ENCODE measurements at places on chromosomes 2 and 18. TPM values are rescaled to one million over a fixed set of nuclear protein-coding genes. Genes with fewer than 3 reads are reported as not detected.

ANKRD53 gene
- not detected for total RNA-seq

LCT gene
- total RNA-seq: 0.03 TPM

PAIP2B gene
- total RNA-seq: 12.5 TPM

- DNase-seq: no peak
Measured at GRCh38 chr2:45127321-45127720, 118.1 kb upstream of the SIX2 start.

- DNase-seq: peak; percentile 67
Measured at GRCh38 chr2:146540271-146540932, 1304.4 kb upstream of the ACVR2A start.

- no peak for DNase-seq
Measured at GRCh38 chr2:9261231-9261883, 54.7 kb downstream of the ASAP2 start.

GRCh38 chr2:157991932-157992331, 109.7 kb upstream of the UPP2 start:
- DNase-seq: no peak

DNA sequence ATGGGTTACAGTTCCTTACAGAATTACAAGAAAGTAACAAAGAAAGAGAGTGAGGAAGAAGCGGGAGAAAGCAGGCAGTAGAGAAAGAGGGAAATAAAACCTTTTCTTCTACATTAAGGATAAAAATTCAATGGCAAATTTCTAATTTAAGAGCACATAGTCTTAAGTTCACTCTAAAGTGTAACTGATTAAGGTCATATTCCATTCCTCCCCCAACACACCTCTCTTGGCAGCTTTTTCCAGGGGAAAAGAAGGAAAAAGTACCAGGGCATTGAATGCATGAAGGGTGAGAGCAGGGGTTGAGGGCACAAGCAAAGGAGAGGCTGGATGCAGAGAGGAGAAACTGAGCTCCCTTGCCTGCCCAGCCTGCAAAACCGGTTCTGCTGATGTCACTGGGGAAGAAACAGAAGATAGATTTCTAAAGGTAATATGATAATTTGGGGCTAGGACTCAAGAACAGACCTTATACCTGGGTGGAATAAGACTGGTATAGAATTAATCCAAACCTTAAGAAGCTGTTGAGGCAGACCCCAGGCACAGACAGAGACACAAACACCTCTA, 4.6 kb downstream of the ACMSD start:
- DNase-seq: no peak

- no peak for DNase-seq
Measured at GRCh38 chr2:9380702-9381628, 42.4 kb downstream of the ITGB1BP1 start.

DNA sequence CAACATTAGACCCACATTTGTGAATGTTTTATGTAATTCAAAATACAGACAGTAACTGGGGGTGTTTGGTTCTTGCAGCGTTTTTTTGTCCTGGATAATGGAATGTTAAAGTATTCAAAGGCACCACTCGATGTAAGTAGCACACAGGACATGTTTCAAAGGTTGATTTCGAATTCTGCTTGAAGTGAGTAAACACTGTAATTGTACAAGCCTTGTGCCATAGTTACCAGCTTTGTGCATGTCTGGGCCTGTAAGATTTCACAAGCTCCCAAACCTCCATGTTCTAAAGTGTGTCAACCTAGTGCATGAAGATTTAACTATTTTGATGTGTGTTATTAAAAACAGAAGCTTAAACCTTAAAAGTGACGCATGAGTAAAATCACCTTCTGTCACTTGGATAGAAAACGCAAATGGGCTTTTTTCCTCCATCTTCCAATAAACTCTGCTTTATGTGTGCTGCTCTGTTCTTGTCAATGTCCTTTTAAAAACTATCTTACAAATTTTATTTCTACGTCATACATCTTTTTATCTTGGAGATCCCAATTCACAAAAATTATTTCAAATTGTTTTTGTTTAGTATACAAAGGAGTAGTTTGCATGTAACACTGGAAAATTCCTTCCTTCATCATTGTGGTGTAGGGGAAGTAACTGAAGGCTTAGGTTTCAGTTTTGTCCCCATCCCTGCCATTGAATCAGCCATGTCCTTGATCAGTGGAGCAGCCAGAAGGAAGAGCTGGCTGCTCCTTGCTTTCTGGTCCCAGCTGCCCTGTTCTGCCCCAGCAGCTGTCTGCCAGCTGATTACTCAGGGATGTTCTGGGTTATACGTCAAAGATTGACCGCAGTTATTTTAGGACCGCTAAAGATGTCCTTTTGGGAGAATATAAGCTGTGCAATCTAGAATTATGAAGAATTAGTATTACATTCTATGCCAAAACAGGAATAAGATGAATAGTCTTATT, 119.2 kb downstream of the PRKRA start:
- DNase-seq: no peak

DNA sequence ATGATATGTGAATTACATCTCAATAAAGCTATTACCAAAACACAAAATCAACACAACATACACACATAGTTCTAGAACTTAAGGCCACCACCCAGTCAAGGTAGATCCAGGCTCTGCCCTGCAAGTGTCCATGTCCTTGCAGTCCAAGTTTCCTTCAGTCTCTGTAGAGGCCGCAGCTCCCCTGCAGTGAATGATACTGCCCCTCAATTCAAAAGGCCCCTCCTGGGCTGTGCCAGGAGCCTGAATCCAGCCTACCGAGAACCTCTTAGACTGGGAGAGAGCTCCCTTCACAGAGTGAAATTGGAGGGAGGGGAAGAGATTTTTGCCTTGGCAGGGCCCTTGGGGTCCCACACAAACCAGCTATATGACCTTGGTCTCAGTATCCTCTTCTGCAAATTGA, 42.5 kb upstream of the ATP6V1B1 start:
- no peak for DNase-seq

DNA sequence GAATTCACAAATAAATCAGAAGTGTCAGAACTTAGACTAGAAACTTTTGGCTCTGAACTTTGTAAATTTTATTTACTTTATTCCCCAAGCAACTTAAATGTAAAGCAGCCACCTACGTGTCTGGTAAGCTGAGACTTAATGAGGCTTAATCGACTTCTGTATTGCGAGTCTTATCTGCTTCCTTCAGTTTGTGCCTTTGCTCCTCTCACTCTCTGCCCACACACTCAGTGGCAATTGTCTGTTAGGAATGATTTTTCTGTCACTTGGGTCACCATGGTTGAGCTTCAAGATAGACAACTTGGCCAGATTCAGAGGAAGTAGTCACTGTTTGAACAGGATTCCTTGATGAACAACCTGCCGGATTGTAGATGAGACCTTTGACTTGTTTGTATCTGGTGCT, 691.4 kb upstream of the FSHR start:
- no peak for DNase-seq

DNA sequence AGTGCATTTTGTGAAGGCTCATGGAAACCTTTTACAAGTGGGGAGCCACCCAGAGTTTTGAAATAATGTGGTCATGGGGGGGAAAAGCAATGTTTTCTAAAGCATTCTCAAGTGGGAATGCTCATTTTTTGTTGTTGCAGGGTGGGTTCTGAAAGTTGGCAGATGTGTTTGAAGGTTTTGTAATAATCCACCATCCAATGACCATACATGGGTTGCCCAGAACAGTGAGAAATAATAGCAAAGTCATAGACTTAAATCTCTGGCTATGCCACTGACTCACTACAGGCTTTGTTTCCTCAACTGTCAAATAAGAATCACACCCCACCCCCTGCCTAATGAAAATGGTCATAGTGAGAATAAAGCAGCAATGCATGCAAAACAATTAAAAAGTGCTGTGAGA, 2.9 kb downstream of the DSG3 start:
- DNase-seq: no peak

DNA sequence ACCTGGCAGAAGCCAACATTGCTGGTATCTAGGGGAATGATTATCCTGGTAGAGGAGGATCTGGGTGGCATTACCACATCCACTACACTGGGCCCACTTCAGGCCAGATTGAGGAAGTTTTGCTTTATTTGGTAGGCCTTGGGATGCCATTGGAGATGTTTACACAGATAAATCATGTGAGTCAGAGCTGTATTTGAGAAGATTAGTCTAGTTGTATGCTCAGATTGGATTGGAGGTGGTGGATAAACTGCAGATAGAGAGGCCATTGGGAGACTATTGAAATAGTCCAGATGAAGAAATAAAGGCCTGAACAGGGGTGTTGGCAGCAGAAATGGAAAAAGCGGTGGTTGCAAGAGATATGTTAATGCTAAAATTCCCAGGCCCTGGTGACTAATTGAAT, 81.5 kb downstream of the EFEMP1 start:
- no peak for DNase-seq

GRCh38 chr2:234289834-234290590, 206.9 kb downstream of the ARL4C start:
- no peak for DNase-seq

DNA sequence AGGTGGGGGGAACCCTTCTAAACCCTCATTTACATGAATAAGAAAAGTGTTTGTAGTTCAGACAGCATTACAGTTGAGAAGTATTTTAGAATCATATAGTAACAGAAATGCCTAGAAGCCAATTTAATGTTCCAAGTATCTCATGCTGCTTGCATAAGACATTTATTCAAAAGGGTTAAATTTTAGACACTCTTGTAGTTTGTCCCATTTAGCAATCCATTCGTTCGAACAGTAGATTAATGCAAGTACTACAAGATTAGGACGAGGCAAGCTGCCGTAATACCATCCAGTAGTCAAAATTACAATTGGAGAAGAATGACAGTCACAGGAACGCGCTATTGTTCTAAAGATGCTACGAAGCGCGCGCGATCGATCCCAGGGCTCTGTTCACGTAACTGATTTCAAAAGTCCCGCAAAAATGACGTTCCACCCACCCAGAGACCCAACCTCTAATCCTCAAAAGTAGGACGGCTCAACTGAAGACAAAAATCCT, 1.2 kb downstream of the TMEM237 start:
- DNase-seq: no peak
